ENCODE measurements at places on chromosomes 6 and 20.

- no peak for ATAC-seq
Measured at GRCh38 chr20:48944663-48945297, 23.3 kb downstream of the ARFGEF2 start.

- no peak for ATAC-seq
Measured at GRCh38 chr20:18712882-18713281, 100.7 kb upstream of the SCP2D1 start.

DNA sequence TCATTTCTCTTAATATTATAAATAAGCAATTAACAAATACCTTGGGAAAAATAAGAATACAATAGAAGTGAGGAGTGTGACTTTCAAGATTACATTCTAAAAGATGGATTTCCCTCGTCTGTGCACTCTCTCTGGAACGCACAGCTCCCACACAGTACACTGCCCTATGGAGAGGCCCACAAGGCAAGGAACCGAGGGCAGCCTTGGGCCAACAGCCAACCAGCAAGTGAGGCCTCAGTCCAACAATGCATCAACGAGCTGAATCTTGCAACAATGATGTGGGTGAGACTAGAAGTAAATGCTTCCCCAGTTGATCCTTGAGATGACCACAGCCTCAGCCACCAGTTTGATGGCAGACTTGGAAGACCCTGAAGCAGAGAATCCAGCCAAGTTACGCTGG lies 34.5 kb upstream of the AVP start:
- no peak for ATAC-seq

- no peak for ATAC-seq
Measured at GRCh38 chr6:151275566-151275965, 35.8 kb downstream of the AKAP12 start.

GRCh38 chr6:157713451-157714152 lies 109.4 kb upstream of the SNX9 start:
- ATAC-seq = no peak

- no peak for ATAC-seq
Measured at GRCh38 chr20:1881240-1881835, 13.9 kb upstream of the SIRPA start.

GRCh38 chr20:58950603-58951002 lies 30.5 kb upstream of the NELFCD start:
- no peak for ATAC-seq

DNA sequence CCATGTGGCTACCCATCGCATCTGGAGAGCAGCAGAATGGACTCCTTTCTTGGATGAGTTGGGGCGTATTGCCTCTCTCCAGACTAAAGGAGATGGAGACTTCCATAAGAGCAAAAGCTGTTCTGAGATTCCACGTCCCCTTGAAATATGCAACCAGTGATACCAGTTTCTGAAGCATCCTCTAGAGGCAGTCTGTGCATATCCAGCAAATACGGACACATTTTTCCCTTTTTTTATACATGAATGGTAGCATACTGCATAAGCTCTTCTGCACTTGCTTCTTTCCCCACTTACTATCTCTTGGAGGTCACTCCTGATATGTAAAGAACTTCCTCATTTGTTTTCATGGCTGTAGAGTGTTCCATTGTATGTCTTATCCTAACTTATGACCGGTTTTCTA lies 34.6 kb downstream of the TAF8 start:
- ATAC-seq = no peak

- peak; percentile 24 for ATAC-seq
Measured at GRCh38 chr20:34621383-34622367, 55.2 kb downstream of the PIGU start.

DNA sequence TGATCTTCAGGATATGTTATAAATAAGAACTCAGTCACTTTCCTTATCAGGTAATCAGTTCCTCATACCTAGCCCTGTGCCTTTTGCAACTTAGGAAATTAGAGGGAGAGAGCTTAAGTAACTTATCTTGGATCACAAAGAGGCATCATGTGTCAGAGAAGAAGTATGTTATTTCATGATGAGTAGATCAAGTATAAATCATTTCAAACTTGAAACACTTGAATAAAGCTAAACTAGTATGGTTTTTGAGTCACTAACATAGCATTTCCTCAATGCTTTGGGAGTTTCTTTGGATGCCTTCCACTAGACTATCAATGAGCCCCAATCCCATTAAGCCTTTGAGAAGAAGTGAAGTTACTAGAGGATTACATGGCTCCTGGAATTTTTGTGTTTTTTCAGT lies 102.6 kb upstream of the TNFAIP3 start:
- ATAC-seq = no peak

Measured in activated T-helper 17 cell treated with anti-CD3 and anti-CD28 coated beads, Interleukin-2, amount 50 U/mL, for 72 hours (primary cell).